ENCODE measurements at places on chromosomes 11 and 22.

GRCh38 chr22:37521236-37521739 lies 2.1 kb upstream of the CARD10 start:
- no peak for DNase-seq

DNA sequence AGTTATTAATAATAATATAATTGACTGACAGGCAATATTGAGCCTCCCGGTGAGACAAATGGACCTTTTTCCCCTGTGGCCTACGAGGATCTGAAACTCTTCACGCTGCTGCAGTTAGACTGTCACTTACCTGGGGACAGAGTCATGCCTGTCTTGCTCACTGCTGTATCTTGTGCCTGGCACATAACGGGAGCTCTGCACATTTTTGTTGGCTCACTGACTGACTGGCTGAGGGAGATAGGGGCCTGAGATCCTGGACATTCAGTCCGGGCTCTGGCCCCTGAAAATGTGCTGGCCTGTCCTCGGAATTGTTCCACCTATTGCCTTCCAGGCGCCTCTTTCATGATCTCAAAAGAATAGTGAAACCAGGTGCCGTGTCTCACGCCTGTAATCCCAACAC lies 743 bp upstream of the CD3D start:
- DNase-seq: no peak

GRCh38 chr11:111500481-111500880 lies 11.7 kb downstream of the BTG4 start:
- no peak for DNase-seq

- DNase-seq: no peak
These were observed 70.0 kb upstream of the NTM start for GRCh38 chr11:131300439-131300717.

DNA sequence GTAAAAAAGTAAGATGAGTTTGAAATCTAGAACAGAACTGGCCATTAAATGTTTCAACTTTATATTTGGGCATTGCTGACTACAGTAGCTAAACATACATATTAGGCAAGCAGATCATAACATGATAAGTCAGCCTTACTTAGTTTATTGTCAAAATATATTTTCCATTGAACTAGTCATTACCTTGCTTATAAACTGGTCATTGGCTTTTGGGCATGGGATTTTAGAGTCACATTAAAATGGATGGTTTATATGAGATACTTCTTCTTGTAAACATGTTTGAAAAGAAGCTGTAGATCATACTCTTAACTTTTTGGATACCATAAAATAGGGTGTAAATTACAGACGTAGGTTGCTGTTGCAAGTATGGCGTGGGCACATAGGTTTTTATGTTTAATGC lies 2.7 kb downstream of the HIPK3 start:
- no peak for DNase-seq

DNA sequence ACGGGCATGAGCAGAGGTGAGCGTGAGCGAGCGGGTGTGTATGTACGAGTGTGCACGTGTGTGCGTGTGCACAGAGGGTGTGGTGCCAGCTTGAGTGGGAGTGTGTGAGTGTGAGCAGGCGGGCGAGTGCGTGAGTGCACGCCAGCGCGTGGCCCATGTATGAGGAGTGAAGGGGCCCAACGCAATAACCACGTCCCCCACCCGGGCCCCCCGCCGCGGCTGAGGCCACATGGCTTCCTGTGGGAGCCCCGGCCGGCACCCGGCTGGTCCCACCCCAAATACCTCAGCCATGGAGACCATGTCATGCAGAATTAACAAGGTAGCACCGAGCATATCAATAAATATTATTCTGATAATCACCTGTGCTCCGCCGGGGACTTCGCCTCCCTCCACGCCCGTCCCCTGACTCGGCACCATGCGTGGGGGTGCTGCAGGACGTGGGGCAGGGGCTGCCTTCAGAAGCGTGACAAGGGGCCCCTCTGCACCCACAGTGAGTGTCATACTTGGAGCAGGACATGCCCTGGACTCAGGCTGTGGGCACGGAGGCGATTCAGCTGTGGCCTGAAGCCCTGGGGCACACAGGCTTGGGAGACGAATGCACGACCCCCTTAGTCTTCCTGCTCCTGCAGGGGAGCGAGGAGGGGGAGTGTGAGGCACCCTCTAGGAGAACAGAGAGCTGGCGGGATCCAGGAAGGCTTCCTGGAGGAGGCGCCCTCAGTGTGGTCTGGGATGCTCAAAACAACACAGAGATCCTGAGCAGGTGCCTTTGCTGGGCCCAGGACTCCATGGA lies 5.6 kb upstream of the TRABD start:
- no peak for DNase-seq

DNA sequence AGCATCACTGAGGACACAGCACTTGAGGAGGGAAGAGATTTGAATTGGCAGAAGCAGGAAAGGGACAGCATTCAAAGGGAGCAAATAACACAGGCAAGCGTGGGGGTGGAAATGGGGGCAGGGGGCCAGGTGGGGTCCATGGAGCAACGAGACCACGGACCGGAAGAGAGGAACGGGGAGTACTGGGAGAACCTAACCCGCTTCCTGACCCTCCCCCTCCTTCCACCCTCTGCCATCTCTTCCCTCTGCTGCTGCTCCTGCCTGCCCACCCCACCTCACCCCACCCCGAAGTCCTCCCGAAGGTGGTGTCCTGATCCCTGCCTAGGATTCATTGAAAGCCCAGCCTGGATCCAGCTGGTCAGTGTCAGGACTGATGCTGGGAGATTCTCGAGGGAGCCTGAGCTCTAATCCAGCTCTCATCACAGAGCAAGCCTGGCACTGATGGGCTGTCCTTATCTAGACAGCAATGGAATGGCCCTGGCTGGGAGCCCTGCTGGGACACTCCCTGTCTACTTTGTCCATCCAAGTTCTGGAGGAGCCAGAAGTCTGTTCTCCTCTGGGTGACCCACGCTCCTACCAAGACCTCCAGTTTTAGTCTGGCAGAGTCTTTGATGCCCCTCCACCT lies 105.0 kb downstream of the TRIM29 start:
- DNase-seq: no peak

DNA sequence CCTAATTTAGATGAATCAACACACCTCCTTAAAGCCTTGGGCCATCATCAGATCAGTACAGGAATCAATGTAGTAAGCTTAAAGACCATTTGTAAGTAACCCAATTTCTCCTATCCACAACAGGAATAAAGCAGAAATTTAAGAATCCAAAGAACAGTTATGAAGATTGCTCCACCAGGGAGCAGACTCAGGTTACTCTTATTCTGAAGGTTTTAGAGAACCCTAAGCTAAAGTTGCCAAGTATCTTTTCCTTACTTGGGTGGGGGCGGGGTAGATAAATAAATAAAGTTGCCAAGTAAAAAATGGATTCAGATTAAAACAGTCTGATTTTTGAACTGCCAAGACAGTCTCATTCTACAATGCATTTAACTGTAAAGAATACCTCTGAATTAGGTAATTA lies 18.1 kb downstream of the CKAP5 start:
- DNase-seq: no peak

- no peak for DNase-seq
These were observed 37.8 kb downstream of the GGTLC2 start for GRCh38 chr22:22682196-22682595.

GRCh38 chr11:86003654-86004053 lies 65.2 kb downstream of the PICALM start:
- no peak for DNase-seq

DNA sequence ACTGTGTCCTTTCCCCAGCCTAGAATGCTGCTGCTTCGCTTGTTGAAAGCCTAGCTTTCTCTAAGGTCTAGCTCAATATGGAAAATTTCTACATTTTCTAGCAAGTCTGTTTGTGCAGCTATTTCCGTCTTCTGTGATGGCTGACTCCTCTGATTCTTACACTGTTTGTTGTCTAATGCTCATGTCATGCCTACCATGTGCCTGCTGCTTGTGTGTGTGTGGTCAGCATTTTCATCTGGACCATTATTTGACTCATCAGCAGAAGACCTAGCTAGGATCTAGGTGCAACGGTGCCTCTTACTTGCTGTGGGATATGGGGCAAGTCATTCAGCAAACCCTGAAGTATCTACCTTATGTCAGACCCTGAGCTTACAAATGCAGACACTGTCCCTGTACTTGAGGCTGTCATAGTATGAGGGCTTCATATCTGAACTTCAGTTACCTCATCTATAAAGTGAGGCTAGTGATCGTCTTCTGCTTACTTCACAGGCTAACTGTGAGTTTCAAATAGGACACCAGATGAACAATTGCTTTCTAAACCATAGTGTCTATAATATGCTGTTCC lies 86.5 kb upstream of the MYO18B start:
- DNase-seq: no peak

GRCh38 chr22:26362471-26362870 lies 66.6 kb upstream of the ASPHD2 start:
- DNase-seq: no peak

GRCh38 chr11:76524461-76524860 lies 79.6 kb downstream of the EMSY start:
- no peak for DNase-seq

DNA sequence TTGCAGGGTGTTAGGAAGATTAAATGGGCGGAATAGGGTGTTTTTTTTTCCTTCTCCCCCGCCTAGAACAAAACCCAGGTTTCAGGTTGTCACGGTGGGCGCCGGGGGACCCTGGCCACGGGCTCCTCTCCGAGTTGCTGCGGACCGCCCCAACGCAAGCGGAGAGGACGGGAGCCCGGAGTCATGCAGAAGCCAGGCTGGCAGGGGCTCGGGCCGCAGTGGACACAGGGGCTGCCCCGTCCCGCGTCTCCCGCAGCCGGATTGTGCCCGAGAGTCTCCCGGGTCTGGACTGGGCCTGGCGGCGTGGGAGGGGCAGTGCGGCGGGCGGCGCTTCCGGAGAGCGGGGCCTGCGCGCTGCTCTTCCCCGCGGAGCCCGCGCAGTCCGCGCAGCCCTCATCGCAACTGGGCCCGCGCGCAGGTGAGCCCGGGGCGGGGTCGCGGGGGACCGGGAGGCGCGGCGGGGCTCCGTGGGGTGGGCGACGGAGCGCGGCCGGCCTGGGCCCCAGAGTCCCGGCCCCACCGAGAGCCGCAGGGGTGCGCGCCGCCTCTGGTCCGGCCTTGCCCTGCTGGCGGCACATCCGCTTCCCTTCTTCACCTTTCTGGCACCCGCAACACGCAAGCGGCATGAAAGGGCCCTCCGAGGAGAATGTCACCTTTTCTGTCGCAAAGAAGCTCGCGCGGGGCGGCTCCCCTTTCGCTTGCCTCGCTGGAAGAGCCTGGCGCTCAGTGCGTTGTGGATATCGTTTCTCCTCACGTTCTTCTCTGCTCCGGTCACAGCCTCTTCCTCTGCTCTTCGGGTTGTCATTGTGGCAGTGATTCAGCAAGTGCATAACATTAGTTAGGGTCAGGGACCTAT lies at the start of gene TIRAP:
Gene TIRAP (plus strand): TSS at position 358 of the 856 bp plus-strand sequence. CDS start 7,802 bp downstream, outside the sequence.
- peak; percentile 21 for DNase-seq

- DNase-seq: no peak
These were observed 5.1 kb upstream of the PPFIA1 start for GRCh38 chr11:70265341-70265740.

DNA sequence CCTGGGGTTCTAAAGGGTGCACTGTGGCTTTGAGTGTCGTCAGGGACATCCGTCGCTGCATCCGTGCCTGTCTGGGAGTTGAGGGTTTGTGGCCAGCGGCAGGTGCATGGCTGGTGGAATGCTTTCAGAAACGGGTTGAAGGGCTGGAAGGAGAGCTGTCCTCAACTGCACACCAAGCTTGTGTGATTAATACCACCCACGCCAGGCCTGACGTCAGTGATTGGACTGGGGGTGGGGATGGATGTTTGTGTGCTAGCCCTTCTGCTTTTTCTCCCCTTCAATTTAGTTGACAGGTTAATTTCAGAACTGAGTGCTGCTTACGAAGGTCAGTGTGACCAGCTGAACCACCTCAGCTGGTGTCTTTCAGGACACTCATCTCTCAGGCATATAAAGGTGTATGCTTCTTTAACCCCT lies 3.2 kb upstream of the GAB2 start:
- DNase-seq: no peak

DNA sequence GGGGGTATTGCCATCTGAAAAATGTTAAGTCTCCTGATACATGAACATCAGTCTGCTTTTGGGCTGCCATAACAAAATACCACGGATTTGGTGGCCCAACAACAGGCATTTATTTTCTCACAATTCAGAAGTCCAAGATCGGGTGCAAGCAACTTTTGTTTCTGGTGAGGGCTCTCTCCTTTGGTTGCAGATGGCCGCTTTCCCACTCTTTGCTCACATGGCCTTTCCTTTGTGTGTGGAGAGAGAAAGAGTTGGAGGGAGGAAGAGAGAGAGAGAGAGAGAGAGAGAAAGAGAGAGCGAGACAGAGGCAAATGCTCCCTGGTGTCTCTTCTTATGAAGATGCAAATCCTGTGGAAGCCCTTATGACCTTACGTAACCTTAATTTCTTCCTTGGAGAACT lies 2.5 kb upstream of the KRTAP5-2 start:
- DNase-seq: no peak

GRCh38 chr11:44805596-44805995 lies 78.8 kb downstream of the TSPAN18 start:
- no peak for DNase-seq

DNA sequence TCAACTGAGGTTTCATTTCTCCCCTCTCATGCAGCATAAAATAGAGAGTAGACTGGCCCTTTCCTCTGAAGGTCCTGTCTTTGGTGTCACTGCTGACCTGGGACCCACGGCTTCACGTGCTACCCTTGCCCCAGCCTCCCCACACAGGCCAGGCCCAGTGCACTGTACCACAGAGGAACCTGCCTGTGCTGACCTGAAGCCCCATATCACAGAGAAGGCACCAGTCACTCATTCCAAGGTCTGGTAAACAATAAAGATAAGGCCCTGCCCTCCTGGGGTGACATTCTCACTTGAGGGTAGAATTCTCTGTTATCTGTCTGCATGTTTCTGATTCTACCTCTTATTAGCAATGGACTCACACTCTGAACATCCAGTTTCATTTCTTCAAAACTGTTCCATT lies 51.3 kb downstream of the RPL27A start:
- no peak for DNase-seq

- no peak for DNase-seq
These were observed 14.3 kb downstream of the NPTXR start for GRCh38 chr22:38829485-38829884.

DNA sequence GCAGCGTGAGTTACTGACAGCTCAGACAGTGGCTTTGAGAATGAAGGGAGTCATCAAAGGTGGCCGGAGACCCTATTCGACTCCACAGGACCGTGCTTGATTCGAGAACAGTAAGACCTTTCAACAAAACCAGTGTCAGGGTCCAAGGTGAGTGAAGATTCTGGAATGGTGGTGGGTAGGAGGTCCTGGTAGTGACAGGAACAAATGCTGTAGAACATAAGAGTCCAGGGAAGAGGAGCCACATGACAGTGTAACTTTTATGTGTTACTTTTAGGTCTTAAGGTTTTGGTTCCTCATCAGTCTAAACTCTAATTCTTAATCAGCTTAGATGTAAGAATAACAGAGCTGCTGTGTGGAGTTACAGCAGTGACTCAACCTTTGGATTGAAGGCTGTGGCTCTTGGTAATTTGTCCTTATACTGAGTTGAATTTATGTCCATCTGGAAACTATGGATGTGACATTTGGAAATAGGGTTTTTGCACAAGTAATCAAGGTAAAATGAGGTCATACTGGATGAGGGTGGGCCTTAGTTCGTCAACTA lies 1.8 kb downstream of the TBC1D22A start:
- DNase-seq: no peak

- no peak for DNase-seq
These were observed 6.8 kb downstream of the GRIK4 start for GRCh38 chr11:120518356-120518755.
